Erythroblast (primary cell): ENCODE measurements at places on chromosomes 12 and 14.
A peak's percentile ranks its signal among the peaks of the same experiment; 100 is the strongest.

DNA sequence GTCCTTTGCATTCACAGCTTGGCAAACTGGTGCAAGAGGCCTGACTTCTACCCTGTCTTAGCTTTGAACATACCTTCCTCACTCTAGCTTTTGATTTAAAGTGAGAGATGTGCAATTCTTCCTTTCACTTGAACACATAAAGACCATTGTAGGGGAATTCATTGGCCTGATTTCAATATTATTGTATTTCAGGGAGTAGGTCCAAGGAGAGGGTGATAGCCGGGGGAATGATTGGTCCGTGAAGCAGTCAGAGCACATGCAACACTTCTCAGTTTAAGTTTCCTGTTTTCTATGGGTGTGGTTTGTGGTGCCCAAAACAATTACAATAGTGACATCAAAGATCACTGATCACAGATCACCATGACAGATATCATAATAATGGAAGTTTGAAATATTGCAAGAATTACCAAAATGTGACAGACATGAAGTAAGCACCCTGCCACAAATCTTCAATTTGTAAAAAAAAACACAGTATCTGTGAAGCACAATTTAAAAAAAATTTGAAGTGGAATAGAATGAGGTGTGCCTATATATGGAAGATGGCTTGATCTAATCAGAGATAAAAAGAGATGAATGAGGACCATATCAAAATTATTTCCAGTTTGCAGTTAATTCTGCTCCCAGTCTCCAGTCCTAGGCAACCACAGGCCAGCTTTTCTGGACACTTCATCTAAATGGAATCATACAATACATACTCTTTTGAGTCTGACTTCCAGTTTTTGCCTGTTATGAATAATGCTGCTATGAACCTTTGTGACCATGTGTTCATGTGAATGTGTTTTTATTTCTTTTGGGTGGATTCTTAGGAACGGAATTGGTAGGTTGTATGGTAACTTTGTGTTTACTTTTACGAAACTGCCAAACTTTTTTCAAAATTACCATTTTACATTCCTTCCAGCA is 23.2 kb downstream of the BORCS5 start:
- DNase-seq, result no peak

DNA sequence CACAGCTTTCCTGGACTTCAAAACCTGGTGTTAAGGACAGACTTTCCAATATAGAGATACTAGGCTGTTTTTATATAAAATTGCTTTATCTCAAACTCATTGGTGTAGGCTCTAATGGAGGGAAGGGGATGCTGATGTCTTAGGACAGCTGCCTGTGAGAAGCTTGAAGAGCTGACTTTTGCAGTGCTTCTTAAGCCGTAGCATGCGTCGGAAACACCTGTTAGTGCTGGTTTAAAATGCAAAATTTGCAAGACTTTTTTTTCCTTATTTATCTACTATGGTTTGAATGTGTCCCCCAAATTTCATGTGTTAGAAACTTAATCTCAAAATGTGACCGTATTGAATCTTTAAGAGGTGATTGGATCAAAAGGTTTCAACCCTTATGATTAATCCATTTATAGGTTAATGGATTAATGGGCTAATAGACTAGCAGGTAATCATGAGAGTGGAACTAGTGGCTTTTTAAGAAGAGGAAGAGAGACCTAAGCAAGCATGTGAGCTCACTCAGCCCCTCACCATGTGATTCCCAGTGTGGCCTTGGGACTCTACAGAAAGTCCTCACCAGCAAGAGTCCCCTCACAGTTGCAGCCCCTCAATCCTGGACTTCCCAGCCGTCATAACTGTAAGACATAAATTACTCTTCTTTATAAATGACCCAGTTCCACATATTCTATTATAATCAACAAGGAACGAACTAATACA is 60.9 kb upstream of the FUT8 start:
- DNase-seq, result no peak

DNA sequence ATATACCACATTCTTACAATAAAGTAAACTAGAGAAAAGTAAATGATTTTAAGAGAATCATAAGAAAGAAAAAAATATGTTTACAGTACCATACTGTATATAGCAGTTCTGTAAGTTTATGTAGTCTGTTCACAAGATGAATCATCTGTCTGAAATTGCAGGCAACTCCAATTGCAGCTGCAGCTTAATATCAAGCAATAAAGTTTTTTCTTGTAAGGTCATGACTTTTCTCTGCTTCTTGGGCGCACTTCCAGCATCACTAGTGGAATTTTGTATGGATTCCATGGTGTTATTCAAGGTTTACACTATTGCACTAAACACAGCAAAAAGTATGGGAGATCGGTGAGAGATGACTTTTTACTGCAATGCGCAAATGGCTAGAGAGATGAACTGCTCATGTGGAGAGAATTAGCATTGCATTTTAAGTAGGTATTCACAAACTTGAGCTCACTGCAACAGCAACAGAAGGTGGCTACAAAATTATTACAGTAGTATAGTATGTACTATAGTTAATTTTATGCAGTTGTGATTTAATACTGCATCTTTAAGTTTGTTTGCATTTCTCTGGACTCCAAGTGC is 445.4 kb upstream of the OR4E1 start:
- no peak for DNase-seq

GRCh38 chr14:99077844-99078236 is 194.2 kb downstream of the BCL11B start:
- no peak for DNase-seq

GRCh38 chr14:45679853-45680252 is 426.9 kb upstream of the MIS18BP1 start:
- DNase-seq, result no peak

DNA sequence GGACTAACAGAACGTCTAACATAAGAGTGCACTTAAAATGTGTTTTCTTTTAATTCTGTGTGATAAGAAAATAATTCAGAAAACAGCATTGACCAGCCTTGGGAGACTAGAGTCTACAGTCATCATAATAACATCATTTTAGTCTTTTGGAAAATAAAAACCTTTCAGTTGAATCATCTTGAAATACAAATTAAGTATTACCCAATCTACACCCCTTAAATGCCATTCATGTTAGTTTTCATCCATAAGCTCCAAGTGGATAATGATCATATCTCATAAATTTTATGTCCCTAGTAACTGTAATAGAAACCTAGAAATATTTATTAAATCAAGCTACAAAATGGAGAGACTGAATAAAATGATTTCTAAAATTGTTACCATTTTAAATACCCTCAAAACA is 32.4 kb downstream of the EPS8 start:
- DNase-seq, result no peak

DNA sequence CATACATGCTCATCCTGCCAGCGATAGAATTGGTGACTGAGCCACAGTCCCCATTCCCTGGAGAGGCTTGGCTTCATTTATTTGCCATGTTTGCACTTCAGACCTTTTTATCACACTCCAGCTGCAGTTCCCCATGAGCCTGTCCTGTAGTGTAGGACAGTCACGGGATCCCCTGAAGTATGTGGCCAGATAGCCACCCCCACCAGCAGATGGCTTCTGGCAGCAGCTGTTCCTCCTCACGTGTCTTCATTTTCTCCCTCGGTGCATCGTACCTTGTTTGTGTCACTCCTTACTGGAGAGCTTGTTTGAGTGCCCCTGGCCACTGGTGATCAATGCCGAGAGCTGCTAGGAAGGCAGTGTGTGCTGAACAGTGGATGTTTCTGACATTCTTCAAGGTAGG is 40.2 kb downstream of the UBE3B start:
- no peak for DNase-seq

GRCh38 chr14:64549791-64550620 is at the start of gene PPP1R36:
PPP1R36 (plus strand) TSS chr14:64549961; CDS start chr14:64549998, 37 bp downstream.
- peak; percentile 51 for DNase-seq
